ENCODE measurements at places on chromosomes 6 and 20.

GRCh38 chr6:147782302-147782701, 273.8 kb downstream of the SAMD5 start:
- no peak for DNase-seq

- DNase-seq, result no peak
Observed at GRCh38 chr20:47995661-47996060, 210.4 kb upstream of the SULF2 start.

DNA sequence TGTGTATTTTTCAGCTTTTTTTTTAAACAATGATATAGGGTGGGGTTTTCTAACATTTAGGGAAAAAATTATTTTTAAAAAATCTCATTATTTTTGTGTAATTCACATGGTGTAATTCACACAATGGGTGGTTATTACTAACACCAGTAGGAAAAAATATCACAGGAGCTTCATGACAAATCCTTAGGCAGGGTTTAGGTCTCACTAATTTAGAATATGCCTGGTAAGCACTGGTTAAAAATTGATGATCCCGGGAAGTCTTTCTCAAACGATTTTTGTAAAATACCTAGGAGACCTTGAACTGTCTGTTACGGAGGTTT, 29.5 kb upstream of the ZNF217 start:
- no peak for DNase-seq

DNA sequence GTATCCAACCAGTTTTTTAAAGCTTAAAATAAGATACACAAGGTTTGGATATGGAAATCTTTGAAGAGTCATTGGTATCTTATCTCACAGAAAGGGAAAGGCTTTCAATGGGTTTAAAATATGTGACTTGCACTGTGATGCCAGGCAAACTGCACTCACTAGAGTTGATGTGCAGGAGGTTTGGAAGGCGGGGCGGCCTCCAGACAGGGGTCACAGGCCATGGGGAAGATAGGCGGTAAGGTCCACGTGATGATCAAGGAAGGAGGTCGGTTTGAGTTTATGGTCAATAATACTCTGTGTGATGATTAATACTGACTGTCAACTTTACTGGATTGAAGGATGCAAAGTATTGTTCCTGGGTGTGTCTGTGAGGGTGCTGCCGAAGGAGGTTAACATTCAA, 9.5 kb upstream of the RAMACL start:
- DNase-seq, result no peak
